H1 (cell line): ENCODE measurements at places on chromosomes 5 and 9. TPM values are rescaled to one million over a fixed set of nuclear protein-coding genes. Genes with fewer than 3 reads are reported as not detected.

DNA sequence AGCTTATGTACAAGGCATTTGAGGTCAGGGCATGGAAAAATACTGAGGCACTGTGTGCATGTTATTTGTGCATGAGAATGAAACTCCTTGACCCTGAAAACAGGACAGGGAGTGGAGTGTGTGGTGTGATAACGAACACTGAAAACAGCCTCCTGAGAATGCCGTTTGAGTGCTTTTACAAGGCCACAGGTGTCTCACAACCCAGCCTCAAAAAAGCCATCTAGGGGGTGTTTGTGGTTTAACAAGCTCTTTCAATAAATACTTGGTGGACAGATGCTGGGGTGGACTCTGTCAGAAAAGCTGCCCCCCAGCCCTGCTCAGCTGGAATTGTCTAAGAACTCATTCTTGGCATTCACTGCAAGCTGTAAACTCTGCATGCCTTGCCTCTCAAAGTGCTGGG, 94.0 kb upstream of the SLC25A48 start:
- peak; percentile 30 for DNase-seq

GRCh38 chr5:126814721-126815404, 37.9 kb downstream of the LMNB1 start:
- DNase-seq, result no peak

GRCh38 chr5:132658381-132659302, 669 bp downstream of the IL13 start:
- no peak for DNase-seq

- DNase-seq, result no peak
Observed at GRCh38 chr5:148778882-148779281, 47.5 kb upstream of the ADRB2 start.

GRCh38 chr5:35470866-35471265, 146.8 kb upstream of the SPEF2 start:
- no peak for DNase-seq

Gene CARD9
- 0.13 and 0.15 TPM in 2 replicates for polyA plus RNA-seq

GRCh38 chr5:164345173-164345849, 839.9 kb downstream of the MAT2B start:
- DNase-seq, result no peak

GRCh38 chr5:82723168-82723567, 354.0 kb downstream of the TMEM167A start:
- no peak for DNase-seq

Gene HSPB3
- polyA plus RNA-seq, result not detected in 2 replicates

GRCh38 chr9:113715086-113715485, 161.0 kb upstream of the ZNF618 start:
- no peak for DNase-seq

GRCh38 chr9:127977009-127977883, 3.5 kb downstream of the EEIG1 start:
- no peak for DNase-seq

DNA sequence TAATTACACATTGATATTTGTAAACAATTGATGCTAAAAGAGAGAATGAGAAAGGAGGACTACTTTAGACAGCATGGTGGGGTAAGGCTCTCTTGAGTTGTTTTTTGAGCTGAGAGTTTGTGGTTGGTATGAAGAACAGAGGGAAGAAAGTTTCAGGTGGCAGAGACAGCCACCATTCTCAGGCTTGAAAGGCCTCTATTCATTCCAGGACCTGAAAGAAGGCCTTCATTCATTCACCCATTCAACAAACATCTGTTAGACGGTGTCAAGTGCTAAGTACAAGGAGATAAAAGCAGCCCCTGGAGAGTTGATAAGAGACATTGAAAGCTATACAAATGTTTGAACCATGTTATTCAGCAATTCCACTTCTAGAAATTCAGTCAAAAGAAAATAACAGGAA, 21.7 kb upstream of the ADAM19 start:
- DNase-seq, result no peak

GRCh38 chr9:136515276-136515675, 30.6 kb downstream of the NOTCH1 start:
- DNase-seq, result no peak

DNA sequence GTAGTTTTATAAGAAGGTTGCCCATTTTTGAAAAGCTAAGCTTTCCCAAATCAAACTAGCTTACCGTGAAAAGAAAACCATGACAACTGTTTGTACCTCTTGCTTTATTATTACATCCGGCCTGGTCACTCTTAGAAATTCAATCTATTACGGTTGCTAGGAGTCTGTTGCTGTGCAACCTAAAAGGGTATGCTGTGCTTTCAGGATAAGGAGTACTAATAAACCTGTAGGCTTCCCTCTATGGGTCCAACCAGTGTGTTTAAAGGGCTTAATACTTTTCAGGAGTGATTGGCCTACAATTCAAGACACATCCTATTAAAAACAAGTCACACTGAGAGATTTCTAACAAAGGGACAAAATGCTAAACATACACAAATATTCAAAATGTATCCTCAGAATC, 27.1 kb downstream of the RFX3 start:
- DNase-seq, result no peak

Gene IL4
- not detected in 2 replicates for polyA plus RNA-seq

Gene PRUNE2
- polyA plus RNA-seq, result 3.2 and 5.5 TPM in 2 replicates

GRCh38 chr9:37381094-37381741, 41.3 kb upstream of the GRHPR start:
- no peak for DNase-seq

Gene TMED9
- 130 and 141 TPM in 2 replicates for polyA plus RNA-seq

DNA sequence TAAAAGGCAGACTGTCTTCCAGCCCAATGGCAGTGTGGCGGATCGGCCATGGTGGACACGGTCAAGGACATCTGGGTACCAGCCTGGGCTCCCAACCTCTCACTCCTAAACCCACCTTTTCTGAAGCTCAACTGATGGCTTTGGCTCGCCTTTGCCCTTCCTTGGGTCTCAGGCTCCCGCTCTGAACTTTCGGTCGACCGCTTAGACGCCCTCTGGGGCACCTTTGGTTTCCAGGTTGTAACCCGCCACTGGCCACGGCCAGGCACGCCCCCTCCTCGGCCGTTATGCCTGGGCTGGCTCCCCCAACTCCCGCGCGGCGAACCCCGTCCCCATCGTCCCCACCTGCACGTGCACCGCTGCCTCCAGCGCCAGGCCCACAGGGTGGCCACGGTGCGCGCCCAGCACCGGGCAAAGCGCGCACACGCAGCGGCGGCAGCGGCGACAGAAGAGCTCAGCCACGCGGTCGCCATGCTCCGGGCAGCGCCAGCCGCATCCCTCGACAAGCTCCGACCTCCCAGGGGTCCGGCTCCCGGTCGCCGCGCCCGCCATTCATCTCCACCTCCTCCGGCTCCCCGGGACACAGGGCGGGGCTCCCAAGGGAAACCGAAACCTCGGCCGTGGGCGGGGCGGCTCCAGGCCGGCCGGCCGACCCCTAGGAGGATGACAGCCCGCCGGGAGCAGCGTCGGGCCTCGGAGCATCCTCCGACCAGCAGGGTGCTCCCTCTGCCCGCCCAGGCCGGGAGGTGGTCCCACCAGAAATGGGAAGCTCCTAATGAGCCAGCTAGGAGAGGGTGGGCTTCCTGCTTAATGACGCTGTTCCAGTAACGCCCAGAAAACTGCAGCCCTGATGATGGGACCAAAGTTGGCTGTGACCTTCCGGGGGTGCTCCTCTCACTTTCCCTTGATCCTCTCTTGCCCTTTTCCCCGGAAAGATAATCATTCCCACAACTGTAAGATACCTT, at the start of gene TRIM14:
TSS of gene TRIM14 (minus strand) at position 583 of the 962 bp plus-strand sequence. CDS start at position 549, 34 bp downstream.
- peak; percentile 80 for DNase-seq

Gene PSMD5
- polyA plus RNA-seq, result 12.9 and 19.2 TPM in 2 replicates

Gene ROPN1L
- polyA plus RNA-seq, result 0.24 and 0.28 TPM in 2 replicates

Gene WHRN
- 4.4 and 8.3 TPM in 2 replicates for polyA plus RNA-seq

Gene GABRB2
- polyA plus RNA-seq, result 0.25 and 0.54 TPM in 2 replicates

DNA sequence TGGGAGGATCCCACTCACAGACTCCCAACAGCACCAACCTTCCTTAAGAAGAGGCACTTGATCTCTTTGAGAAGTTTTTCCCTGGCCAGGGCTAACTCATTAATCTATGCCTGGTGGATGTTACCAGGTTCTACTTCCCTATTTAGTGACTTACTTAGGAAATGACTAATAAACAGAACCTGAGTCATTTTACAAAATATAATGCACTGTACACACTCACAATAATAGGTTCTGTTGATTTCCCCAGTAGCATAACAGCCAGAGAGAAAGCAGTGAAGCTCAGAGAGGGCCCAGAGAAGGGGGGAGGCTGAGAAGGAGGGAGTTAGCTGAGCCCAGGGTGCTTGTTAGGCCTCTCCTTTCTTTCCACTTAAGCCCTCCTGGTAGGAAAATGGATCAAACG, 27.1 kb downstream of the FRMD3 start:
- DNase-seq, result no peak

- no peak for DNase-seq
Observed at GRCh38 chr5:109378095-109378494, 31.7 kb downstream of the PJA2 start.

- DNase-seq, result no peak
Observed at GRCh38 chr5:23825196-23825595, 317.8 kb downstream of the PRDM9 start.

DNA sequence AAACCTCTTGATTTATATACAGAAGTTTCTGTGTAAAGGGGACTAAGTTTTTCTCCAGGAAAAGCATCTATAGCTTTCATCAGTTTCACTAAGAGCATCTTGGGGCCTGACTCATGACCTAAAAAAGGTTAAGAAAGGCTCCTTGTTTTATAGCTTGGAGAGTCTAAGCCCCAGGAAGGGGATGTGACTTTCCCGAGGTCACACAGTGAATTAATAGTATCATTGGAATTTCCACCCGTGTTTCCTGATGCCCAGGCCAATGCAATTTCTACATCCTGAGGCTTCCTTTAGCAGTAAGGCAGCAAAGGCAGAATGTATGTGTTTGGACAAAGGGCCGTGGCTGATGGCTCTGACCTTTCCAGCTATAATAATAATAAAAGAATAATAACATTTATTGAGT, 8.6 kb downstream of the MORN5 start:
- no peak for DNase-seq

GRCh38 chr5:54302267-54302687, 8.1 kb downstream of the ARL15 start:
- DNase-seq, result no peak

Gene TCERG1
- 122 and 125 TPM in 2 replicates for polyA plus RNA-seq

GRCh38 chr5:107673368-107674136, 2.8 kb upstream of the EFNA5 start:
- peak; percentile 96 for DNase-seq

- no peak for DNase-seq
Observed at GRCh38 chr5:92580814-92581213, 1000.2 kb downstream of the NR2F1-AS1 start.

Gene CRHBP
- 0.30 and 0.42 TPM in 2 replicates for polyA plus RNA-seq

DNA sequence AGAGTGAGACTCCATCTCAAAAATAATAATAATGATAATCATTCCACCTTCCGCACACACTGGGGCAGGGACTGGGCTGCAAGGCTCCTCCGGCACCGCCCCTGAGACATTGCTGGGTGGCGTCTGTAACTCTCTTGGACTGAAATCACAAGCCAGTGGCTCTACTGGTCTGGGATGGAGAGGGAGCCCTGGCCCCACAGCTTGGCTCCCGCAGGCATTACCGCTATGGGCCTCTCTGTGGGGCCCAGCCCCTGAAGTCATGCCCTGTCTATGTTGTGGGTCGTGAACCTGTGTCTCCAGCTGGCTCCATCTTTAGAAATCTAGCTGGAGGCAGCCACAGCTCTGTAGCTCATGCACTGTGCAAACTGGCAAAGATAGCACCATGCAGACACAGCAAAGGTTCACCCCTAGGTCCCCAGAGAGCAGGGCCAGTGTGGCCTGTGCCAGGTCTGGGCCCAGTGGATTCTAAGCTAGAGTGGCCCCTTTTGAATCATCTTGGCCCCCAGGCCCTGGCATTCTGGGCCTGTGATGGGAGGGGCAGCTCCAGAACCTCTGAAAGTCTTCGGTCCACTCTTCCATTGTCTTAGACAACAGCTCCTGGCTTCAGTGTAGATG, 36.1 kb upstream of the COL5A1 start:
- DNase-seq, result no peak

Gene PCDHA3
- polyA plus RNA-seq, result 0.48 and 0.61 TPM in 2 replicates

- DNase-seq, result no peak
Observed at GRCh38 chr5:123976379-123977033, 464.5 kb downstream of the CSNK1G3 start.

DNA sequence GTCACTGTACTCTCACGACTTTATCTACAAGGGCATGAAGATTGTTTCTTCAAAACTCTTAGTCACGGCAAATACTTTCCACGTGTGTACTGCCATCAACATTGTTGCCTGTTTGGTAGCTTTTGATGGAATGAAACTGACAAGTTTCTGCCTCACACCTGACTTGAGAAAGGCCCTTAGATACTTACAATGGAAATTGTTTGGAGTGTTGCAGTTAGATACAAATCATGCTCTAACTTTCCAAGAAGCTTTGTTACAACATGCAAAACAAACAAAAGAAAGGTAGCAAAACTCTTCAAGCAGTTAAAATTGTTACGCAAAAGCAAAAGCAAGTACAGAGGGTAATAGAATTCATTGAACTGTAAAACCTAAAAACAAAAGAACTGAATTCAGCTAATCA, 91.1 kb upstream of the TLE4 start:
- DNase-seq, result no peak

- DNase-seq, result no peak
Observed at GRCh38 chr5:136712628-136713027, 347.3 kb upstream of the TRPC7 start.

DNA sequence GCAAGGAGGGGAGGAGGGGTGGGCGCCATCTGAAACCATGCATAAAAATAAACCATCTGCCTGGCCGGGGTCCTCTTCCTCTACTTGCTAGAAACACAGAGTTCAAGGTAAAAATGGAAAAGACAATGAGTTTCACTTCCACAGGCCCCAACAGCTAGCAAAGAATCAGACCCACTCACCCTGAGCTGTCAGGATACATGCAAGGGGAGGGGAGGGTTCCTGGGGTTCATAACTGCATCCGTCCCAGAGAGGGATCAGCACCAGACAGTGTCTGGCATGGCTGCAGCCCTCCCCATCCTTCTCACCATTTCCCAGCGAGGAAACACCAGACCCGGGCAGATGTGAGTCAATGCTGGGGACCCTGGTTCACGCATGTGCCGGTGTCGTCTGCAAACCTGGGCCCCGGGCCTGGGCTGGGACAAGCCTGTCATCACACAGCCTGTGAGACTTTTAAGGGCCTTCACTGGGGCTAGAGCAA, 55.4 kb downstream of the SEMA4D start:
- DNase-seq, result no peak

- no peak for DNase-seq
Observed at GRCh38 chr5:83471405-83472212, at the start of gene VCAN. Gene VCAN (plus strand): TSS chr5:83471744. CDS start chr5:83483519, 11,775 bp downstream.
